ENCODE measurements at places on chromosomes 7 and 10. TPM values are rescaled to one million over a fixed set of nuclear protein-coding genes. Genes with fewer than 3 reads are reported as not detected.
A peak's percentile ranks its signal among the peaks of the same experiment; 100 is the strongest.

DNA sequence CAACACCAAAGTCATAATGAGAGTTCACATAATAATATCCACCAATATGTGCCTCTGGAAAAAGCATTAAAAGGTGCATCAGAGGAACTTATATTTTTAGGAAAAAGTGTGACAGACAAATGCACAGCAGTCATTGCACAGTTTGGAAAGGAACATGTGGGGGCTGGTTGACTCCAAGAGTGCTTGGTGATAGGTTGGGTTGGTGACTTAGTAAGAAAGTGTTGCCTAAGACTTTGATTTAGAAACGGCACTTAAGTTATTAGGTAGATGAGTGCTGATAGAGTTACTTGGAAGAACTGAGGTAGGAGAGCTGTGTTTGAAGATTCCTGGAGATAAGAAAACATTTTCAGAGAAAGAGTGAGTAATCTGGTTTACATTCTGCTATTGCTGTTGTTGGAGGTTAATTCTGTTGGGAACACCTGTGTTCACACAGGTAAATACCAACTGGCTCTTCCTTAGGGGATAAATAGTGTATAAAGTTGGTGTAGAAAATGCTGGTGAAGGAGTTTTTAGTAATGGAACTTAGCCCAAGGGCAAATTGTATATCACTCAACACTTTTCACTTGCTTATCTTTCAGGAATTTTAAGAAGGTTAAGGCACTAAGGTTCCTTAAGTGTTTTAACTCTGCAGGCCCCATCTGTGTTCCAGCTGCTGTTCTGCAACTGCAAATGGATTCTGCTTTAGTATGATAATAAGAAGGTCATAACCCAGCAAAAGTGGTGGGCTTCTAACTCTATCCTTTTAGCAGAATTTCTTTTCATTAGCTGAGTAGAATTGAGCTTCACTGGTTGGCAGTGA, 196.1 kb downstream of the NSUN6 start:
- no peak for DNase-seq

- peak; percentile 44 for DNase-seq
Measured at GRCh38 chr7:12683678-12684585, 3.5 kb upstream of the ARL4A start.

DNA sequence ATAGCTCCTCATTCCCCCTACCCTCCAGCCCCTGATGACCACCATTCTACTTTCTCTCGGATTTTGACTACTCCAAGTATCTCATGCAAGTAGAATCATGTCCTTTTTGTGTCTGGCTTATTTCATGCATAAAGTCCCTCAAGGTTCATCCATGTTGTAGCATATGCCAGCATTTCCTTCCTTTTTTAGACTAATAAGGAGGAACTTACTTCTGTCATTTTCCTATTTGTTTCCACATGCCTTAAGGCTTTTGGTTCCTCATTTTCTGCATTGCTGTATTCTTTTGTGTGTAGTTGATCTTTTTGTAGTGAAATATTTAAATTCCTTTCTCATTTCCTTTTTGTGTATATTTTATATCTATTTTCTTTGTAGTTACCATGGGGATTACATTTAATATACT, 376.9 kb downstream of the CALN1 start:
- DNase-seq: no peak

GRCh38 chr10:103824281-103824680, 31.1 kb downstream of the SH3PXD2A start:
- no peak for DNase-seq

DNA sequence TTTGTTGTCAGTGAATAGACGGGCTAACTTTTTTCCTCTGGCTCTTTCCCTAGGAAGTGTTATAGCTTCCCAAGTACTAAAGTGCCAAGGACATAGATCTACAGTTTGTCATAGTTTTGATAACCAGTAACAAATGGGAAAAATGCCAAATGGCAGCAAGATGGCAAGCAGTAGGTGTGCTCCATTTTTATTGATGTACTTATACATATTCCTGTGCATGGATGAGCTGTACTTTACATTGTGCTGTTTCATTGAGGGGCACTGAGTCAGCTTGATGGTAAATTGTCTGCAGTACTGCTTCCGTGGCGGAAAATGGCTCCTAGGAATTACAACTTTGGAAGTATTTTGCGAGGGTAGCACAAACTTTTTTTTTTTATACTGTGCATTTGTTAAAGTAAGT, 7.1 kb downstream of the ADAM22 start:
- no peak for DNase-seq

DNA sequence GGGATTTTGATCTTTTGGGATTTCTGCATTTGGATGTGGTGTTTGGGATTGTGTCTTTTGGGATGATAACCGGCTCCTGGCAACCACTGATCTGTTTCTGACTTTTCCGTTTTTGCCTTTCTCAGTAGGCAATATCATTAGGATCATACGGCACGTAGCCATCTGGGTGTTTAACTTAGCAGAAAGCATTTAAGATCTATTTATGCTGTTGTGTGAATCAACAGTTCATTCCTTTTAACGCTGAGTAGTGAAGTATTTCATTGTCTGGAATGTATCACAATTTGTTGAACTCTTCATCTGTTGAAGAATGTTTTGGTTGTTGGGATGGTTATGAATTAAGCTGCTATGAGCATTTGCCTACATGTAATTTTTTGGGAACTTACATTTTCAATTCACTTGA, 459.6 kb downstream of the SDK1 start:
- no peak for DNase-seq

Gene RGS10
- total RNA-seq: 21.8 TPM

Gene PTCD1
- 9.6 TPM for total RNA-seq

DNA sequence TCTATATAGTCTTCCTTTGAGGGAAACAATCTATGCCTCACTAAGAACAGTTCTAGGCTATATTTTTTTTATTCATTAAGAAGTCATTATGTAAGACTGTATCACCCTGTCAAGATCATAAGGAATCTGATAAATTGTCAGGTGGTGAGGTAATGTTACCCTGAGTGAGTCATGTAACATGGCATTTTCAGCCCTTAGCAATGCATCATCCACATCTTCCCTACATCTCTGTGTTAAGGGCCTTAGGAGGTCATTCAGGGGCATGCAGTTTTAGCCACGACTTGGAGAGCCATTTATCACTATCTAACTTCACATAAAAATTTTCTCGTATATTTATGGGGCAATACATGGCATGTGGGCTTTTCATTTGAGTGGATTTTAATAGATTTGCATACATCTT, 924.5 kb upstream of the MBL2 start:
- no peak for DNase-seq

GRCh38 chr10:15571575-15571974, 148.1 kb downstream of the ITGA8 start:
- peak; percentile 58 for DNase-seq

Gene EBF3
- 2.0 TPM for total RNA-seq

GRCh38 chr10:31896968-31897384, 31.7 kb downstream of the ARHGAP12 start:
- peak; percentile 87 for DNase-seq

DNA sequence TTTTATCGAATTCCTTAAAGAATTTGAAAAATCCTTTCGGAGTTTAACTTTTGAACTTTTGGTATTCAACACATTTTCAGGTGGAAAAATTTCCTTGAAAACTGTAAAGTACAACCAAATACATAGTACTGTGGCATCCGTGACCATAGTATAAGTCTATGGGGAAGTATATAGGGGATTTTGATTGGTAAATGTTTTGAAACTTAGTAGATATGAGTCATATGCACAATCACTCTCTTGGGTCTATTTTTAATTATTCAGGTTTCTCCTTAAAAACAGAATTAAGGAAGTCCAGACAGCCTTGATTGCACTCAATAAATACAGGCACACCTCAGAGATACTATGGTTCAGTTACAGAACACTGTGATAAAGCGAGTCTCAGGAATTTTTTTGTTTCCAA, 64.2 kb downstream of the AVL9 start:
- DNase-seq: no peak

Gene CDK14
- 41.5 TPM for total RNA-seq

DNA sequence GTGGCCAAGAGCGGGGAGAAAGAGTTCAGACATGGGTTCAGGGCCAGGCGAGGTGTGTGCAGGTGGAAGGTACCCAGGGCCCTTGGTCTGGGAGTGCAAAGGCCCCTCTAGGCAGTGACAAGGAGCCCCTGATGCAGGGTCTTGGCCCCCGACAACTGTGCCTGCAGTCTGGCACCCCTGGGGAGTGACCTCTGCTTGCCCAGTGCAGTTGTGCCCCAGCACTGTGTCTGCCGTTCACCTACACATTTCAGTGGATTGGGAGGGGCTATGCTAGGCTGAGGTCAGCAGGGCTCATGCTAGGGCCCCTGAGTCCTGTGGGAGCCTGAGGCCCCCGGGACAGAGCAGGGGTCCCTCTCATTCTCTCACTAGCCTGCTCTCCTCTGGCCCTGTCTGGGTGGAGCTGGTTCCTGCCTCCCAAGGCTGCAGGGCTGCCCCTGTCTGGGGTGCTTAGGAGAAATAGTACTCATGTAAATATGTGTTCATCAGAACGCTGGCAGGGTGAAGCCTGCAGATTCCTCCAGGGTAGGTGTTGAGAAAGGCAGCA, 550.4 kb downstream of the TCERG1L start:
- DNase-seq: no peak

DNA sequence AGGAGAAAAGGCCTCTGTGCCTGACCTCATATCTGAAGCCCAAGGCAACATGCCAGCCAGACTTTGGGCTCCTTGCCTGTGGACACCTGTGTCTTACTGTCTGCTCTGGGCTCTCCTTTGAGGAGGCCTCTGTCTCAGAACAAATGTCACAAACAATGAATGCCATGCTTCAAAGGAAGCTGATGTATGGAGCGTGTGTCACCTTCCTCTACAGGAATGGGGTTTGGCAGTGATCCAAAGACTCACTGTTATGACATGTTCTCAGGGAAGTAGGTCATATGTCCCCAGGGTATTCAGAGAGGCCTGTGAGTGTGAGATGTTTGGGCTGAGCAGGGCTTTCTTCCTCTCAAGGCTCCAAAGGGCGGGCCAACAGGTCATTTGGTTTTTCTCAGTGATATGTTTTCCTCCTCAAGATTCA, 38.4 kb downstream of the PTPRE start:
- peak; percentile 94 for DNase-seq

DNA sequence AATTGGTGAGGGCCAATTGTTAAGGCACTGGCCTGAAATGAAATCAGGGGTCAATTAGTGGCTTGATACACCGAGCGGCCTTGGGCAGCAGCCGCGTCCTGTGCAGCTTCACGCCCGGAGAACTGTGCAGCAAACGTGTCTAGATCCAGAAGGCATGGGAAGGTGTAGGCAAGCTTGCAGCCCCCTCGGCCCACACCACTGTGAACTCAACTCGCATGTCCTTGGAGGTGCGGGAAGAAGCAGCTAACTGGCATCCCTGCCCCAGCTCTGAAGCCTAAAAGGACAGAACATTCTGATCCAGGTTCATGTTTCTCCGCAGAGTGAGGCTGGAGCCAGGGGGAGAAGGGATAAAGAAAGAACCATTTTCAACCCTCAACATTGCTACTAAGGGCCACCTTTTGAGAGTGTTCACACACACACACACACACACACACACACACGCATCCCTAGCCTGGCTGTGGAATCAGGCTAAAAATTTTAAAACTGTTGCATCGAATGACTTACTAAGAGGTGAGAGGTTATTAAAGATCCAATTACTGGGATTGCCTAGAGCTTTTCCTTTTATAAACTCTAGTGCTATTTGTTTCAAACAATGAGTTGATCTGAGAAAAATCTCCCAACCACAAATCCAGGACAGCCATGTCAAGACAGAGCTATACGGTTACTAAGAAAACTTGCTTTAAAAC, 104.0 kb downstream of the PARP12 start:
- DNase-seq: no peak

GRCh38 chr10:58993480-58994221, 182.8 kb upstream of the PHYHIPL start:
- no peak for DNase-seq

DNA sequence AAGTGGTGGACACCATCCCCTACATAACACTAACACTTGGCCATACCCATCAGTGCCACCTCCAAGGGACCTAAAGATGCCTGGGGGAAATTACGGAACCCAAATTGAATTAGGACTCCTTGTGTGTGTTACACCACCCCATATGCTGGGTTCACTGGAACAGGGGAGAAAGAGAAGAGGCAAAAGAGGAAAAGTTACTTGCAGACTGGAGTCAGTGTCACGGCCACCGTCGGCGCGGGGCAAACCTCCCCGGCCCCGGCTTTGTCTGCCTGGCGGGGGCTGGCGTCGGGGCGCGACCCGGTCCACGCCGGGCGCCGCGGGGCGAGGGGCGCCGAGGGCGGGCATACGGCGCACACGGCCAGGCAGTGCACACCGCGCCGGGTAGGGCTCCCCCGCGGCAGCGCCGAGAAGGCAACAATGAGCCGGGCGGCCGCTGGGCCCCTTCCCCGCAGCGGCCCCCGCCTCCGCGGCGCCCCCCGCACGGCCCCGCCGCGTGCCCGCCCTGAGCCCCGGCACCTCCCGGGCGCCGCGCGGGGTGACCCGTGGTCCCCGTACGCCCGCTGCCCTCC, 171.1 kb downstream of the FAM107B start:
- no peak for DNase-seq

- no peak for DNase-seq
Measured at GRCh38 chr7:12539681-12540080, 30.8 kb upstream of the SCIN start.

- no peak for DNase-seq
Measured at GRCh38 chr7:1087952-1088920, at the start of gene GPER1. GPER1 (plus strand) TSS chr7:1088113; CDS start chr7:1091729, 3,616 bp downstream.

DNA sequence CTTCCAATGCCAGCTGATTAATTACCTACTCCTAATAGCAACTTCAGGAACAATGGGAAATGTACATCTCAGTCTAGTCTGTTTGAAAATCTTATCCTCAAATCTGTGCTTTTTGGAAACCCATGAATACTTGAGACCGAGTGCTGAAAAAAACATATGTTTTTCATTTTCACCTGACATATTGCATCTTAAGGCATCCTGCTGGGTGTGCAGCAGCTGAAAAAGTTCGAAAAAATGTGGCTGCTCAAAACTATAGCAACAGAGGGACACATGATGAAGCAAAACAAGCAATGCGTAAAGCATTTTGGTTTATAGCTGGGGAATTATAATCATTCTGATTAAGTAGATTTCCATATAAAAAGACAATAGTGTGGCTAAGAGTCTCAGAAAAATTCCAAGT, 218.0 kb downstream of the CREB5 start:
- no peak for DNase-seq

Gene PLOD3
- total RNA-seq: 161 TPM

- DNase-seq: no peak
Measured at GRCh38 chr10:17590969-17591645, 26.1 kb downstream of the HACD1 start.

DNA sequence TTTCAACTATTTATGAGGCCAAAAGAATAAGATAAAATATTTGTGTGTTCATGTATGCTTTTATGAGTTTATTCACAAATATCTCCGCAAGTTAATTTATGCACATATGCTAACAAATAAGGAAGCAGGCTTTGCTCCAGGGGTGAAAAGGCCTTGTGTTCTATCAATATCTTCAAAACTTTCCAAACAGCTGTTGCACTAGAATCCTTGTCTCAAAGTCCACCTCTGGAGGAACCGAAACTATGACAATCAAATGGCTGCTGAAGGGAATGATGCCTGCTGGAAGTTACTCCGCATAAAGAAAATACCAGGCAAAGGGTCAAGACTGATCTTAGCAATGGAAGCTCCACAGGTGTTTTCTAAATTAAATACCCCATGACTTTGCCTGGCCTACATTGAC, 145.0 kb upstream of the GHITM start:
- no peak for DNase-seq

Gene ITGA8
- 0.12 TPM for total RNA-seq
